SK-N-DZ (cell line): ENCODE measurements at places on chromosomes 3 and 15.

DNA sequence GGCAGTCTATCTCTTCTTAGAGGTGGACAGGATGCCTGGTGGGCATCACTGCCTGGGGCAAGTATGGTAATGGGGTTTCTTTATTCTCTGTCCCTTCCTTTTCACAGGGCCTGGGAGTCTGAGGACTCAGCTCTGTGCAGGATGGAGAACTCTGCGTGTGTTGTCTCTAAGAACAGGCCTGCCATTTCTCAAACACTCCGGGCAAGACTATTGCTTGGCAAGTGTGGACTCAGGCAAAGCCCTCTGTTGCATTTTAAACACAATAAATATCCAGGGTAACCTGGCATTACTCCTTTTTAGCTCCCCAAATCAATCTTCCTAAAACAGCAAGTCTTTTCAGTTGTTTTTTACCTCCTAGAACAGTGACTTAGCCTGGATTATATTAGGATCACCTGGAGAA is 185.1 kb upstream of the ROPN1 start:
- DNase-seq, result no peak

- DNase-seq, result no peak
Measured at GRCh38 chr15:43893956-43894355, 67.2 kb downstream of the WDR76 start.

DNA sequence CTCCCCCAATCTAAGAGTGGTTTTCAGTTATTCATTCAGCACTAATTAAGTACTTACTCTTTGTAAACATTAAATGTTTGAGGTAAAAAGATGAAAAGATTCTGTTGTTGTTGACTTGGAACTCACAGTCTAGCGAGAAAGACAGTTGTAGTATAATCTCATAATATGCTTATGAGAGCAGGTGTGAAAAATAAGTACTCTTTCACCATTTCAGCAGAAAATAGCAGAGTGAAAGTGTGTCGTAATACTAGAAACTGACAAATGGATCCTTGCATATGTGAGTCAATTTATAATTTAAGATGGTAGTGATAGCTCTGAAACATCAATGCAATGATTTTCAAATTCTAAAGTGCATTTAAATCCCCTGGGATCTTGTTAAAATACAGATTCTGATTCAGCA is 618.8 kb upstream of the CCDC54 start:
- DNase-seq, result no peak

DNA sequence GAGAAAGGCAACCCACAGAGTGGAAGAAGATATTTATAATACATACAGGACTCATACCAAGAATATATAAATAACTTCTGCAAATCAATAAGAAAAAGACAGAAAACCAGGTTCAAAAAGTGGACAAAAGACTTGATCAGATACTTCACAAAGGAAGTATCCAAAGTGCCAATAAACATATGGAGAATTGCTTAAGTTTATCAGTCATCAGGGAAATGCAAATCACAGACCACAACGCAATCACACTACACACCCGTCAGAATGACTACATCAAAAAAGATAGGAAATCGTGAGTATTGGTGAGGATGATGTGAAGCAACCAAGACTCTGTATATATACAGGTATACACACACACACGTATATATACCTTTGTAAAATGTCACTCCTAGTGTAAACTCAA is 180.6 kb downstream of the FAM43A start:
- DNase-seq, result no peak

DNA sequence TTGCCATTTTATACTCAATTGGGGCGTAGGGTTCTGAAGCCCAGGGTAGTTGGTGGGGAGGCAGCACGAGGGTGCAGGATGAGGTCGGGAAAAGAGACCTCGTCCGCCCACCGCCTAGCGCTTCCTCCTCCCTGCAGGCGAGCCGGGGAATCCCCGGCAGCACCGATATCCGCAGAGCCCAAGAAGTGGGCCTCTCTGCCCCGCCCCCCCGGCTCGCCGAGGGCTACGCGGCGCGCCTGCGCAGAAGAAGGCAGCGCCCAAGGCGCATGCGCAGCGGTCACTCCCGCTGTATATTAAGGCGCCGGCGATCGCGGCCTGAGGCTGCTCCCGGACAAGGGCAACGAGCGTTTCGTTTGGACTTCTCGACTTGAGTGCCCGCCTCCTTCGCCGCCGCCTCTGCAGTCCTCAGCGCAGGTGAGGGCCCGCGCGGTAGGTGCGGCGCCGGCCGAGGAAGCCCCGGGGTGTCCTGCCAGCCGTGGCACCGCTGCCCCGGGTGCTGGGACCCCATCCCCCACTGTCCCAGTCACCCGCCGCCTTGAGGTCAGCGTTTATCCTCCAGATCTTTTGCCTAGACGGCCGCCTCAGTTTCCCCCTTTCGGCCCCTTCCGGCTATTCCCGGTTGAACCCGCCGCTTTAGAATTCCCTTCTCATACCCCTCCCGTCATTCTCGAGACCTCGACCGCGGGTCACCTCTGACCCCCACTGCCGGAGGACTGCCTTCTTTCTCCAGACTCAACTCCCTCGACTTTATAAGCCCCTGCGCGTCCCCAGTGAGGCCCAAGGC is at the start of gene ALAS1:
Gene ALAS1, plus strand, starts transcription at position 319 of the 784 bp plus-strand sequence. CDS start 1,082 bp downstream, outside the sequence.
- DNase-seq, result peak; percentile 88

GRCh38 chr15:95346721-95347475 is 983.6 kb upstream of the NR2F2 start:
- no peak for DNase-seq

GRCh38 chr3:78912259-78912658 is 855.5 kb downstream of the ROBO1 start:
- peak; percentile 29 for DNase-seq

- no peak for DNase-seq
Measured at GRCh38 chr15:75637245-75638009, 2.6 kb downstream of the IMP3 start.

GRCh38 chr3:16130066-16130465 is 44.4 kb upstream of the GALNT15 start:
- DNase-seq, result no peak

- DNase-seq, result no peak
Measured at GRCh38 chr3:15097891-15098290, 1.1 kb downstream of the RBSN start.
